ENCODE measurements at places on chromosomes 4 and X.

DNA sequence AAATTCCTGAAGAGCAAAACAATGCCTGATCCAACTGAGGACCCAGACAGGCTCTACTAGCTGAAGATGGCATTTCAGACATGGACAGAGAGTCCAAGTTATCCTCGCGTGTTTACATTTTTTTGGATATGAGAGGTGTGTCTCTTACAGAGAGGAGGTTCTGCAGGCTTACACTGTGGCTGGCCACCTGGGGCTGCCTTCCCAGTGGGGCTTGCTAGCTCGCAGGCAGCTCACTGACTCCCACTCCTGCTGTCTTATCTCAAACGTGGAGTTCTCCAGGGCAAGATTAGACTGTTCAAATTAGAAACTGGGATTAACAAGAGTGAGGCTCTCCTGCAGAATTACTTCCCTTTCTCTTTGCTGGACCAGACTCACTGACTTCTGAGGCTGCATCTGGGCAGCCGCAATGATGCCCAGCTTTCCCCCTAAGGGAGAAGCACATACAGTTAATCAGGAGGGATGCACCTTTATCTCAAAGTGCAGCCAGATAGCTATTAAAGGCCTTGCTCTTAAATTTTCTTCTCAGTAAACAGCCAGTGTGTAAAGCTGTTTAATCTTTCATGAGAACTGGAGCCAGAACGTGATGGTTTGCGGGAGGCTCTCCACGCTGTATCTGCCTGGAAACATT lies 123.0 kb downstream of the ENPP6 start:
- no peak for DNase-seq

GRCh38 chrX:150649096-150649870 lies 43.9 kb upstream of the MTMR1 start:
- DNase-seq = no peak

DNA sequence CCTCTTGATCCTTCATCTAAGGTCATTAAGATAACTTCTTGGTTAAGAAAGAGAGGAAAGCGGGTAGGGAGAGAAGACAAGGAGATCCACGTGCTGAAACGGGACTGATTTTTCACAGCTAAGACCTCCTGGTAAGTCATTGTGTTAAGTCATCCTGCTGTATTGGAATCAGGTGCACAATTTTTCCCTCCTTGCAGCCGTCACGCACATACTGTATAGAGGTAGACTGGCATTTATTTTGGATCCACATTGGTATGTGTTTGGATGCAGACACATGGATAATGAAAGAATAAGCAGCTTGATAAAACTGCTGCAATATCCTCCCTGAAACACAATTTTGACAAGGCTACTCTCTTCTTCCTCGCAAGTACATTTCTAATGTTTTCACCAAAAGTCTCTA lies 60.1 kb upstream of the NAP1L5 start:
- DNase-seq = no peak

DNA sequence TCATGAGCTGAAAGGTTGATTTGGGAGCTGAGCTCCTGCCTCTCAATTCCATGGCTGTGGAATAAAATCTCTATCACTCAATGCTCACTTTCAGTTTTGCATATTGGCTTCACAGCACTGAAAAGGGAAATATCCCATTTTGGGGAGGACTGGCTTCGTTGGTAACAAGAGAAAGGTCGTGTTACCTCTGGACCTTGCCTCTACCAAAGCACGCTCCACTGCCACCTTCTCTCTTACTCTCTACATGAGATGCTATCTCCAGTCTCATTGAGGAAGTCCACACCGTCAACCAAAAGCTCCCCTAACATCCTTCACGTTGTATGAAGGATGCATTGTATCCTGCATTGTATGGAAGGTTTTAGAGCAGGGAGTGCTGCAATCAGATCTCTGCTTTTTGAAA lies 195.0 kb upstream of the LDB2 start:
- no peak for DNase-seq

DNA sequence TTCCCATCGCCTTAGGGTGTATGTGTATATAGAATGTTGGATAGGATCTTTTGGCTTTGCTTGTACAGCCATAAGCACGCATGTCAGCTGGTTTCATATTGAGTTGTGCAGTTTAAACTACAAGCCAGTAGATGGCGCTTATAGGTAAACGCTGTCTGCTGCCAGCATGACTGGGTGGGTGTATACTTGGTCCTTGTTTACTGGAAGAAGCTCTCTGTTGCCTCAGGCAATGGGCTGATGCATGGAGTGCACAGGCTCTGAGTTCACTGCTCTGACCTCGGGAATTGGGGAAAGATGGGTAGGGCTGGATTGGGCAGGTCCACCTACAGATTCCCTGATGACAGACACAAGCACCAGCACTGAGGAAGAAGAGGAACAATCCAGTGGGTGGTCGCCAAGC lies 831.5 kb downstream of the STIM2 start:
- DNase-seq = no peak

DNA sequence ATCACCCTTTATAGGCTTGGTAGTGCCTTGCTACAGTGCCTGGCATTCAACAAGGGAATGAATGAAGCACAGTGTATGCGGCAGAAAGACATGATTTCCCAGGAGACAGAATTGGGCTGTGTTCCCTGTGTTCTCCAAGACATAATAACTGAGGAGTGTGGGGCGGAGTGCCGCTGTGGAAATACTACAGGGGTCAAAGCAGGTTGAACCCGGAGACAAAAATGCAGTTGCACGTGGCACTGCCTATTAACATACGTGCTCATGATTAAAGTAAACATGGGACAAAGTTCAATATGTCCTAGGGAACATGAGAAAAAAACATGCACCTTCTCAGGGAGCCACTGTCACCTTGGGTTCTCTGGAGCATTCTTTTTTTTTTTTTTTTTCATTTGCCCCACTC lies 820.8 kb downstream of the RPA4 start:
- no peak for DNase-seq

- DNase-seq = no peak
These were observed 67.4 kb upstream of the WDR1 start for GRCh38 chr4:10184041-10184440.

- DNase-seq = no peak
These were observed 79.0 kb downstream of the AFAP1 start for GRCh38 chr4:7860600-7861163.

- no peak for DNase-seq
These were observed 58.5 kb downstream of the ASMT start for GRCh38 chrX:1673337-1673736.

DNA sequence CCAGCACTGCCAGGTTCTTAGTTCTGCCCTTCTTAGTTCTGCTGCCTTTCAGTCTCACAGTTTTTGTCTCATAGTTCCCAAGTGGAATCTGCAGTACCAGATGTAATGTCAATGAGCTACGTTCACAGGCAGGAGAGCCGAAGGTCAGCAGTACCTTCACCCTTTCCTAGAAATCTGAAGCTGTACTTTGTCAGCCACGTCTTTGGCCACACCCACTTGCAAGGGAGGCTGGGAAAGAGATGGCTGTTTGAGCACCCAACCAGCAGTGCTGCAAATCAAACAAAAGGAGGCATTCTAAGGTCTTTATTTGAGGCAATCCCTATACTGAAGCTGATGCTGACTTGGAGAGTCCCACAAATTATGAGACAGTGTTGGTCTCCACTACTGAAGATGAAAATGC lies 199.1 kb upstream of the NPY2R start:
- no peak for DNase-seq

- DNase-seq = no peak
These were observed 61.1 kb downstream of the FBXO8 start for GRCh38 chr4:174222266-174222872.

- no peak for DNase-seq
These were observed 23.3 kb downstream of the SPACA5B start for GRCh38 chrX:48153769-48154168.

DNA sequence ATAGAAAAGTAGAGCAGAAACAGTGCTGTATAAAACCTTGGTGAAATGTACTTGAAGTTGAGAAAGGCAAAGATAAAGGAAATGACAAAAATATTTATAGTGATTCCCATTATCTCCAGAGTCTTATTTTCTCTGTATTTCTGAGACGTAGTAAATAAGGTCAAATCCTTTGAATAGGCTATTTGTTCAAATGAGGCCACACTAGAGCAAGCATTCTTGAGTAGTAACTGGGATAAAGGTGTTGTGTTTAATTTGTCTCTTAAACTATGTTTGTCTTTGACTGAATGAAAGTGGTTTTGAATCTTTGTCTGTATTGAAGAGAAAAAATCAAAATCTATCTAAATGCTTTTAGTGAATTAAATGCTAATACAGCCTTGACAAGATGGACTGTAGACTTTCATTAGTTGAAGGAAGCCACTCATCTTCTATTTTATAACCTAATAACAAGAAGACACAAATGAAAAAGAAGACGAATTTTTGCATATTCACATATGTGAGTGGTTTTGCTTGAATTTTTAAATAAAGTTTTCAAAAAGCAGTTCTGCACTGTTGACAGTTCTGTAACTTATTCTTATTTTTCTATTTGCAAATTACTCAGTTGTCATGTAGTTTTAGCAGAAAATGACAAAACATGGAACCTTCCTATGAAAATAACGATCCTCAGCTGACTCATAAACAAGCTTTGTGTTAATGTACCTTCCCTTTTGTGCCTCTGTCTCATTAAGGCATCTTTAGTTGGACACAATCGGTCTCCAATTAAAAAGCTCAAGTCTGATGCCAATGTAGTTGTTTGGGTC lies 94.8 kb upstream of the PCDH18 start:
- DNase-seq = no peak

GRCh38 chr4:18880871-18881270 lies 859.3 kb upstream of the LCORL start:
- no peak for DNase-seq

DNA sequence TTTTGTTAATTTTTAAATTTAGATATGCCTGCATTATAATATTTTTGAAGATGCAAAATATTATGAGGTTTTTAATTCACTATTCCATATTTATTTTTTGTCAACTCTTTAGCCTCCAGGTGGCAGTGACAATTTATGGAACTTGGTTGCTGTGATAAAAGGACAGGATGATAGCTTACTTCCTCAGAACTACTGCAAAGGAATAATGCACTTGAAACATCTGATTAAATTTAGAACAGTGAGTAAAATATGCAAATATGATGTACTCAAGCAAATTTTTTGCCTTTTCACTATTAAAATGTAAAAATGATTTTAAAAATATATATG lies 45.1 kb downstream of the SPATA4 start:
- no peak for DNase-seq

- no peak for DNase-seq
These were observed 859.5 kb downstream of the STIM2 start for GRCh38 chr4:27720010-27720766.

GRCh38 chr4:116705466-116705865 lies 379.9 kb downstream of the TRAM1L1 start:
- no peak for DNase-seq

DNA sequence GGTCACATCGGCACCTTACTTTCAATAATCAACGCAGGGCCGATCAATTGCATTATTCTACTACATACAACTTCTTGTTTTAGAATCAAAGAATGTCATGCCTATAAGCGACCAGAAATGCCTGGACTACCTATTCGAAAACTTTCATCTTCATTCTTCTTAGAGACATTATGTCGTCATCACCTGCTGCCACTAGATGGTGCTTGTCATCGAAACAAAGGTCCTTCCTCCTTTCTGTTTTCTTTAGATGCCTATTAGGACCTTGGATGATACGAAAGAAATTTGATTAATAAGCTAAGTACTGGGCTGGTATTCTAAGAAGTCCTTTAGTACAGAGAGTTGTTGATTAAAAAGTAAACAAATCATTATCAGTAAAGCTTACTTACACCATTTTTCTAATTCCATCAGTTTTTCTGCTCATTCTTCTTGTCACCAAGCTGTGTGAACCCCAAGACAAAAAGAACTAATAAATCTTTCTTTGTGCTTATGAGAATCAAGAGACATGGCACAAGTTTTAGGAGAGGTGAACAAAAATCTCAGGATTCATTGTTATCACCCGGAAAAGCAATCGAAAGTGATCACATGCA lies 154.5 kb upstream of the SLC4A4 start:
- peak; percentile 2 for DNase-seq

- no peak for DNase-seq
These were observed 240.7 kb downstream of the DCLK2 start for GRCh38 chr4:150318971-150319370.

GRCh38 chr4:6328526-6328925 lies 58.9 kb downstream of the WFS1 start:
- no peak for DNase-seq

GRCh38 chr4:62474802-62475201 lies 1274.7 kb downstream of the ADGRL3 start:
- no peak for DNase-seq

DNA sequence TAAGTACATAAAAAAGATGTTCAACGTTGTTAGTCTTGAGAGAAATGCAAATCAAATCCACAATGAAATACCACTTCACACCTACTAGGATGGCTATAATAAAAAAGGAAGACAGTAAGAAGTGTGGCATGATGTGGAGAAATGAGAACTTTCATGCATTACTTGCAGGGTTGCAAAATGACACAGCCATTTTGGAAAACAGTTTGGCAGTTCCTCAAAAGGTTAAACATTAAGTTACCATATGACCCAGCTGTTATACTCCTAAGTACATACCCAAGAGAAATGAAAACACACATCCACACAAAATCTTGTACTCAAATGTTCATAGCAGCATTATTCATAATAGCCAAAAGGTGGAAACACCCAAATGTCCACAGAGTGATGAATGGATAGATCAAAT lies 25.8 kb upstream of the LIMCH1 start:
- no peak for DNase-seq

DNA sequence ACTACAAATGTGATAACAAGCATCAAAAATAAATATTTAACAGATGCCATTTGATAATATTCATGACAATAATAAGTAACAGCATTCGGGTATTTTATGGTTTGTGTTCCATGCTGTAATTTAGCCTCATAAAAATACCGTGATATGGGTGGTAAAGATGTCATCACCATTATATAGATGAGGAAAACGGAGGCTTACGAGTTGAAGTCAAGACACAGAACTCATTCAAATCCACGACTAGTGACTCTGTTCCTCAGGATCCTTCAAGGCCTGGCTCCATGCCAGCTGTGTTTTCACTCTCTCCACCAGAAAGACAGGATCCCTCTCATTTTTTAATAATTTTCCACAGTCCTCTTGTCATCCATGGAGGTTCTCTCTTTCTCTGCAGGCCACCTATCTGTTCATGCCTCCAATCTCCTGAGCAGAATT lies 94.5 kb downstream of the APBB2 start:
- DNase-seq = no peak

- DNase-seq = no peak
These were observed 234.8 kb downstream of the IL15 start for GRCh38 chr4:141871086-141871770.

DNA sequence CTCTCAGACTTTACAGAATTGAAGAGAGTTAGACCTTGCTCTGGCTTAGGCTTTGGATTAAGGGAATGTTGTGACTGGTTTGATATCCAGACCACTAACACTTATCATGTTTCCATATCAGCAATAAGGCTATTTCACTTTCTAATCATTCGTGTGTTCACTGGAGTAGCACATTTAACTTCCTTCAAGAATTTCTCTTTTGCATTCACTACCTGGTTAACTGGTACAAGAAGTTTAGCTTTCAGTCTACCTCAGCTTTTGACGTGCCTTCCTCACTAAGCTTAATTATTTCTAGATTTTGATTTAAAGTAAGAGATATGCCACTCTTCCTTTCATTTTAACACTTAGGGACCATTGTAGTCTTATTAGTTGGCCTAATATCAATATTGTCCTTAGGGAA lies 62.6 kb downstream of the CASP6 start:
- DNase-seq = no peak

Measured in anterior cingulate cortex (tissue), 58 donors.